Spinal cord (tissue), 10 donors: ENCODE measurements at places on chromosomes 6 and 20. TPM values are rescaled to one million over a fixed set of nuclear protein-coding genes. Genes with fewer than 3 reads are reported as not detected.

DNA sequence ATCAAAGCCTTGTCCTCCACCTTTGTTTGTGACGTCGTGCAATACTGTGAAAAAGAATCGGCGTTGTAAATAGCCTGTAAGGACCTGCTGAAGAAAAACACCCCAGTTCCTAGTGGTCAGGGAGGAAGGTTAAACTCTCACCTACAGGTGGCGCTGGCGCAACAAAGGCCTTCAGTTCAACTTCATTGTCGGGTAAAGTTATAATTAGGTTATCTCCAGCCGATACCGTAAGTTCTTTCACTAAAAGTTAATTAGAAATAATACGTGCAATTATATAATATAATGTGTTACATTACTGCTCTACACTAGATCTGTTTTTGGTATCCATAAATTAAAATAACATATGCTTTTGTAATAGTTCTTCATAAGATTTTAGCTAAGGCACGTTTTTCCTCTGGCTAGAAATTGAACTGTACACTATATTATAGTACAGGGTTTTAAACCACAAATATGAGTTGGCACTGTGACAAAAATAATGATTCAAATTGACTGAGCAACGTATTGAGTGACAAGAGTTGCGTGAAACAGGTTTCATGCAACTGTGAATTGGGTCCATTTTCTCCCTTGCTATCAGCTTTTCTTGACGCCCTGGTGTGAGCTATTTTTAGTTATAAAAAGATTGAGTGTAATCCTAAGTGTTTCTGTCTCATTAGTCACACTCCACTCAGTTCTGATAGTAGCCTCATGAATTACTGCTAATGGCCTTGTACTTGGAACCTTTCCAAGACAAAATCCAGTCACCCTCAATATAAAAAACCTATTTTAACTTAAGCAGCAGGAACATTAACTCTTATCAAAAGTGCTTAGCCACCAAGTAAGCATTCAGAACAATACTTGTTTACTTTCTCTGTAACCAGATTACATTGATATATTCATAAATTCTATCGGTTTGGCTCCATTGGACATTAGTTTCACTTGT, 62.3 kb downstream of the KIAA0319 start:
- H3K27ac ChIP-seq: no peak overlapping the region
- no peaks in the 10 kb centered on the region for H3K27me3 ChIP-seq
- peaks cover 3% of the 10 kb centered on the region for H3K36me3 ChIP-seq
- no peak overlapping the region for H3K4me3 ChIP-seq

STX11 gene
- 0.94 TPM for total RNA-seq

PRL gene
- total RNA-seq: not detected

DNA sequence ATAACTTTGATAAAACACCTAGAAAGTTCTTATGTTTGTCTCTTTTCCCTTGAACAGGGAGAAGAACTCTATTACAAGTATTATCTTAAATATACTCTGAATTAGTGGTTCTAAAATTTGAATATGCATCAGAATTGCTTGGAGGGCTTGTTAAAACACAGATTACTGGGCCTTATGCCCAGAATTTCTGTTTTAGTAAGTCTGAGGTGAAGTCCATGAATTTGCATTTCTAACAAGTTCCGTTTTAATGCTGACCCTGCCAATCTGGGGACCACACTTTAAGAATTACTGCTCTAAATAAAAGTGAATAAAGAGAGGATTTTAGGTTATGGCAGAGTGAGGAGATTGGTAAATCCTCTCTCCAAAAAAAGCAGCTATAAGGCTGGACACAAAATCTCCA, 168.1 kb upstream of the FLRT3 start:
- no peaks in the 10 kb centered on the region for H3K27me3 ChIP-seq
- no peaks in the 10 kb centered on the region for H3K36me3 ChIP-seq
- no peak overlapping the region for H3K4me3 ChIP-seq
- DNase-seq: no peak
- no peaks in the 10 kb centered on the region for H3K4me1 ChIP-seq
- no peak overlapping the region for H3K27ac ChIP-seq

DNA sequence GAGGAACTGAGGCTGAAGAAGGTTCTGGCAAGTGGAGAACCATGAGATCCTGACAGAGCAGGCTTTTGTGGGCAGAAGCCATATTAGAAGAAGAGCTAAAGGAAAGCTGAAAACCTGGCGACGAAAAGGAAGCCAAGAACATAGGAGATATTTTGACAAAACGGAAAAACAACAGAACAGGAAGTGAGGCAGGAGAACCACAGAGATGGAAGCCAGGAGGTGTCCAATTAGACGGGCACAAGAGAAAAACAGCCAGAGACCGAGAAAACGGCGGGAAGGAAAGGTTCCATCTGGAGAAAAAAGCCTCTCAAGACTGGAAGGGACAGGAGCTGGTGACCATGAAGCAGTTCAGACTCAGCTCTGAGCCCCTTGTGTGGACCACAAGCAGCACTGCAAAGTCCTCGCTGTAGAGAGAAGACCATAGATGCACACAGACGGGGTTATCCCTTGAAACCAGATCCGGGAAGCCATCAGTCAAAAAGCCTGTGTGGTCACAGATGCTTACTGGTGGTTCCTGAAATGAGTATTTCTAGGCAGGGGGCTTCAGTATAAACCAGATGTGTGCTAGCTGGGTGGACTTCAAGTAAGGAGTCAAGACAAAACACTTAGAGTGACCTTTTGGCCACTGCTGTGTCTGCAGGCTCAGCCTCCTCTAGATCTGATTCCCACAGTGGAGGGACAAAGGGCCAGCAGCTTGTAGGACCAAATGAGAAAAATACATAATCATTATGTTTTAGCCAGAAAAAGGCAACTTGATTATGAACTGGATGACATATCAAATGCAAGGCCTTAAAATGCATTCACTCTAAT, 30.7 kb downstream of the SSR1 start:
- H3K4me3 ChIP-seq: no peak overlapping the region
- no peak overlapping the region for H3K27ac ChIP-seq
- peaks cover 4% of the 10 kb centered on the region for H3K4me1 ChIP-seq
- peaks cover 9% of the 10 kb centered on the region for H3K36me3 ChIP-seq
- no peaks in the 10 kb centered on the region for H3K27me3 ChIP-seq

OTOR gene
- 15.7 TPM for total RNA-seq

IMPG1 gene
- total RNA-seq: 0.10 TPM

GSTA2 gene
- total RNA-seq: not detected

PANK2 gene
- 45.2 TPM for total RNA-seq

DNA sequence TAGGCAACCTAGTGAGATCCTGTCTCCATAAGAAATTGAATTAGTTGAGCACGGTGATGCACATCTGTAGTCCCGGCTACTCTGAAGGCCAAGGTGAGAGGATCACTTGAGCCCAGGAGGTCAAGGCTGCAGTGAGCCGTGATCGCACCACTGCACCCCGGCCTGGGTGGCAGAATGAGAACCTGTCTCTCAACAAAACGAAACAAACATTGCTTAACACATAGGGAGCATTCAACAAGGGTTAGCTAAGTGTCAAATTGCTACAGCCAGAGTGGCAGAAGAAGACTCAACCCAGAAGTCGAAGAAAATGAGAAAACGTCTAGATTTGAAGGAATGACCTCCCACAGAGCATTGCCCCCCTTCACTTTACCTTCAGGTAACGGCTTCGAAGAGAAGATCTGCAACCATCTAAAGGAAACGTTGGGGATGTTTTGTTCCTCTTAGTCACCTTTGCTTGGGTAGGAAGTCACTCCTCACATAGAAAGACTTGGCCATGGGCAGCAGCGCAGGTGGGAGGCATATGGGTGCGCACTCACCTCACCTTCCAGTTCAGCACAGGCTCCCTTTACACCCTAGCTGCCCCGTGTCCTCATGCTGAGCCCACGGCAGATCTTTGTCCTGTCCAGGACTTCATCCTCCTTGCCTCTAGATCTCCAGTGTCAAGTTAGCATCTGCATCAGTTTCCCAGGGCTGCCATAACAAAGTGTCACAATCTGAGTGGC, 63.7 kb upstream of the SHLD1 start:
- peaks cover 5% of the 10 kb centered on the region for H3K4me1 ChIP-seq
- no peak for DNase-seq
- no peaks in the 10 kb centered on the region for H3K27me3 ChIP-seq
- no peak overlapping the region for H3K27ac ChIP-seq
- no peaks in the 10 kb centered on the region for H3K36me3 ChIP-seq
- no peak overlapping the region for H3K4me3 ChIP-seq

- H3K27me3 ChIP-seq: no peaks in the 10 kb centered on the region
- no peak overlapping the region for H3K4me3 ChIP-seq
- H3K4me1 ChIP-seq: peaks cover 16% of the 10 kb centered on the region
- no peaks in the 10 kb centered on the region for H3K36me3 ChIP-seq
- no peak for DNase-seq
- no peak overlapping the region for H3K27ac ChIP-seq
Measured at GRCh38 chr6:35321091-35321490, 21.3 kb upstream of the PPARD start.

TMEM151B gene
- 18.0 TPM for total RNA-seq

GRCh38 chr6:2733324-2733723, 17.4 kb downstream of the MYLK4 start:
- H3K27me3 ChIP-seq: no peaks in the 10 kb centered on the region
- peaks cover 17% of the 10 kb centered on the region for H3K4me1 ChIP-seq
- H3K4me3 ChIP-seq: no peak overlapping the region
- no peaks in the 10 kb centered on the region for H3K36me3 ChIP-seq
- DNase-seq: no peak

DNA sequence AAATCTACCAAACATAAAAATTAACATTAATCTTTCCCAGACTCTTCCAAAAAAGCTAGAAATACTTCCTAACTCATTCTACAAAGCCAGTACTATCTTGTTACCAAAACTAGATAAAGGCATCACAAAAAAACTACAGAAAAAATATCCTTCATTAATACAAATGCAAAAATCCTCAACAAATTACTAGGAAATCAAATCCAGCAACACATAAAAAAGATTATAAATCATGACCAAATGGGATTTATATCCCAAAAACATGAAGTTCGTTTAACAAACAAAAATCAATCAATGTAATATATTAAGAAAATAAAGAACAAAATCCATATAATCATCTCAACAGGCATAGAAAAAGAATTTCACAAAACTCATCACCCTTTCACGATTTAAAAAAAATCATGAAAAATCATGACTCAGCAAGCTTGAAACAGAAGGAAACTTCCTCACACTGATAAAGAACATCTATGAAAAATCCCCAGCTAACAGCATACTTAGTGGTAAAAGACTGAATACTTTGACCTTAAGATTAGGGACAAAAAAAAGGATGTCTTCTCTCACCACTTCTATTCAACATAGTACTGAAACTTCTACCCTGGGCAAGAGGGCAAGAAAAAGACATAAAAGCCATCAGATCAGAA, 43.2 kb downstream of the RANBP9 start:
- H3K27ac ChIP-seq: no peak overlapping the region
- no peaks in the 10 kb centered on the region for H3K36me3 ChIP-seq
- no peaks in the 10 kb centered on the region for H3K4me1 ChIP-seq
- H3K4me3 ChIP-seq: no peak overlapping the region
- no peak for DNase-seq
- H3K27me3 ChIP-seq: no peaks in the 10 kb centered on the region

DNA sequence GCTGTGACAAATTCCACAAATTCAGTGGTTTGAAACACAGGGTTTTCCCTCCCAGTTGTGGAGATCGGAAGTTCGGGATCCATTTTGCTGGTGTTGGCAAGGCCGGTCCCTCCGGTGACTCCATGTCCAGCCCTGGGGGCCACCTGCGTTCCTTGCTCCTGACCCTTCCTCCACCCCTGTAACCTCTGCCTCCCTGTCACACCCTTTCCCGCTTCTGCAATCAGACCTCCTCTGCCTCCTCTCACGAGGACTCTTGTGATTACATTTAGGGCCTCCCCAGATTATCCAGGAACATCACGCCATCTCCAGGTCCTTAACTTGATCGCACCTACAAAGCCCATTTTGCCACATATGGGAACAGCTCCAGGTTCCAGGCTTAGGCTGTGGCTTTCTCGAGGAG, 12.5 kb downstream of the RPS6KA2 start:
- H3K27me3 ChIP-seq: no peaks in the 10 kb centered on the region
- DNase-seq: no peak
- H3K27ac ChIP-seq: no peak overlapping the region
- peaks cover 11% of the 10 kb centered on the region for H3K36me3 ChIP-seq
- H3K4me3 ChIP-seq: no peak overlapping the region
- H3K4me1 ChIP-seq: peaks cover 24% of the 10 kb centered on the region

GRCh38 chr6:86285876-86286275, 643.2 kb upstream of the SYNCRIP start:
- no peaks in the 10 kb centered on the region for H3K27me3 ChIP-seq
- no peaks in the 10 kb centered on the region for H3K36me3 ChIP-seq
- no peak overlapping the region for H3K4me3 ChIP-seq

- no peaks in the 10 kb centered on the region for H3K36me3 ChIP-seq
- H3K27ac ChIP-seq: no peak overlapping the region
- H3K27me3 ChIP-seq: no peaks in the 10 kb centered on the region
- no peaks in the 10 kb centered on the region for H3K4me1 ChIP-seq
- DNase-seq: no peak
Measured at GRCh38 chr6:135814043-135814442, 37.5 kb upstream of the PDE7B start.

GRCh38 chr6:132063204-132063603, 112.0 kb upstream of the CCN2 start:
- H3K4me1 ChIP-seq: no peaks in the 10 kb centered on the region
- H3K36me3 ChIP-seq: no peaks in the 10 kb centered on the region
- H3K27ac ChIP-seq: no peak overlapping the region
- H3K4me3 ChIP-seq: no peak overlapping the region

GRCh38 chr6:47246551-47246950, 63.2 kb downstream of the TNFRSF21 start:
- peaks cover 7% of the 10 kb centered on the region for H3K4me1 ChIP-seq
- H3K27me3 ChIP-seq: no peaks in the 10 kb centered on the region
- no peak for DNase-seq
- H3K36me3 ChIP-seq: no peaks in the 10 kb centered on the region
- H3K27ac ChIP-seq: no peak overlapping the region

- H3K4me3 ChIP-seq: no peak overlapping the region
- H3K4me1 ChIP-seq: peaks cover 9% of the 10 kb centered on the region
- no peaks in the 10 kb centered on the region for H3K27me3 ChIP-seq
- no peak overlapping the region for H3K27ac ChIP-seq
Measured at GRCh38 chr20:4883051-4883450, 118.3 kb downstream of the SLC23A2 start.

DNA sequence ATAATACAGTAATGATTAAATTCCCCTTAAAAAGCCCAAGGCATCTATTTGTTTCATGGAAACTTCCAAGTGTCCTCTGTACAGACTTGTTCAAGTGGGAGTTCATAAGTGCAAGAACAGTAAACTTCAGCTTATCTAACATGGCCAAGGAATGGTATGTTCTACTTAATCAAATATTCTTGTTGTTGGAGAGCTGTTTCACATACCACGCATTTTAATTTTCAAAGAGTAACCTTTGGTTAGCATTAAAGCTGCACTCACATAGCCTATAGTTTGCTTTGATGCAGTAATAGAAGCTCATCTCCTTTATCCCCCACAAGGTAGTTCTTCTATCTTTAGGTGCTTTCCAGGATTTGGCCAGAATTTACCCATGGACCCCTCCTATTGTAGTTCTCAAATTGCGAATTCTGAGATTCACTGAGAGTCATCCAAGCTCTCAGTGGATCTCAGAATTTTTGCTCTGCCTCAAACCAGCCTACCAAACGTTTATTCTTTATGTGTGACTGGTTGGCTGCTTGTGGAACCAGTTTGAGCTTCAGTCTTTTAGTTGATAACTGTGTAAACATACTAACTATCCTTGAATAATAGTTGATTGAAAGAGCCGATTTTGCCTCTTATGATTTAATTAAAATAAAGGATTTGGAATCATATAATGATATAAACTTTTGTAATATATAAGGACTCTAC, 668.0 kb upstream of the FLRT3 start:
- H3K27me3 ChIP-seq: no peaks in the 10 kb centered on the region
- no peak for DNase-seq
- no peak overlapping the region for H3K4me3 ChIP-seq

SLC17A3 gene
- not detected for total RNA-seq

- H3K36me3 ChIP-seq: no peaks in the 10 kb centered on the region
- DNase-seq: no peak
- H3K27ac ChIP-seq: no peak overlapping the region
- H3K4me1 ChIP-seq: peaks cover 56% of the 10 kb centered on the region
- H3K27me3 ChIP-seq: peaks cover 9% of the 10 kb centered on the region
Measured at GRCh38 chr20:61805781-61806180, 259.9 kb downstream of the TAF4 start.
